ENCODE measurements at places on chromosomes 4 and X.
A peak's percentile ranks its signal among the peaks of the same experiment; 100 is the strongest.

- DNase-seq: peak; percentile 13
These were observed 605.9 kb upstream of the DIPK2B start for GRCh38 chrX:45806410-45807121.

DNA sequence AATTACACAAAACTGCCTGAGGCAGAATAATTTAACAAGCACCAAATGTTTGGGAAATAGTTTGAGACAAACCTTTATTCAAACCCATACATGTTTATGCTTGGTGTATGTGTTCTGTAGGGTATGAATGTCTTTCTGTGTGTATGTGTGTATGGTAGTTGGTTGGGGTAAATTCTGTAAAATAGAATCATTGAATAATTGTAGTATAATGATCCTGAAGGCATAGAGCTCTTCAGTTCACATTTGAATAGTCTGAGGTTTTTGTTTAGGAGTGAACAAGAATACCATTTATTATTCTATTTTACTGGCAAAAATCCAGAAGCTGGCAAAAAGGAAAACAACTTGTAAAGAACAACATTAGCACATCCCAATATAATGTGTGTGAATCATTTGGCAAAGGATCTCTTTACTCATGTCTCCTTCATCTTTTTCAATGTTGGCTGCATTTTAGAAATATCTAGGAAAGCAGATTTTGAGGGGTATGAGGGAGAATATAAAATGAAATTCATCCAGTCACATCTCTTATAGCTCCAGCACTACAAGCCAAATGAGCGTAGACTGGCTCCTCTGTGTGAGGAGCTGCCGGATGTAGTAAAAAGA, 360.0 kb downstream of the CHIC1 start:
- no peak for DNase-seq

GRCh38 chr4:93772858-93773257, 55.7 kb upstream of the ATOH1 start:
- DNase-seq: no peak

GRCh38 chr4:186554914-186555827, at the start of gene MTNR1A:
Gene MTNR1A, minus strand, starts transcription at chr4:186555567. Its CDS starts 202 bp downstream, at chr4:186555365.
- DNase-seq: no peak

DNA sequence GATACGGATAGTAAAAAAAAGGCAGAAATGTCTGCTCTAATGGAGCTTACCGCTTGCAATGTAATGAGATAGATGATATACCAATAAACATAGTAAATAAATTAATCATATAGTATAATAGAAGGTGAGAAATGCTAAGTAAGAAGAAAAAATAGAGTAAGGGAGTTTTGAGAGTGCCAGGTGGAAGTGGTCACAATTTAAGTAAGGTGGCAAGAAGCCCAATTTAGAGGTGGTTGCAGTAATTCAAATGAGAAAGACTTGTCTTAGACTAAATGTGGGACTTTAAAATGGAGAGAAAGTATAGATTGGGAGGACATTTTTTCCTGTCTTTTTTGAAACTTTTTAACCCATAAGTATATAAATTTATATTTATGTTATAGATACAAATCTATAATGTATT, 26.0 kb downstream of the TBC1D19 start:
- no peak for DNase-seq

DNA sequence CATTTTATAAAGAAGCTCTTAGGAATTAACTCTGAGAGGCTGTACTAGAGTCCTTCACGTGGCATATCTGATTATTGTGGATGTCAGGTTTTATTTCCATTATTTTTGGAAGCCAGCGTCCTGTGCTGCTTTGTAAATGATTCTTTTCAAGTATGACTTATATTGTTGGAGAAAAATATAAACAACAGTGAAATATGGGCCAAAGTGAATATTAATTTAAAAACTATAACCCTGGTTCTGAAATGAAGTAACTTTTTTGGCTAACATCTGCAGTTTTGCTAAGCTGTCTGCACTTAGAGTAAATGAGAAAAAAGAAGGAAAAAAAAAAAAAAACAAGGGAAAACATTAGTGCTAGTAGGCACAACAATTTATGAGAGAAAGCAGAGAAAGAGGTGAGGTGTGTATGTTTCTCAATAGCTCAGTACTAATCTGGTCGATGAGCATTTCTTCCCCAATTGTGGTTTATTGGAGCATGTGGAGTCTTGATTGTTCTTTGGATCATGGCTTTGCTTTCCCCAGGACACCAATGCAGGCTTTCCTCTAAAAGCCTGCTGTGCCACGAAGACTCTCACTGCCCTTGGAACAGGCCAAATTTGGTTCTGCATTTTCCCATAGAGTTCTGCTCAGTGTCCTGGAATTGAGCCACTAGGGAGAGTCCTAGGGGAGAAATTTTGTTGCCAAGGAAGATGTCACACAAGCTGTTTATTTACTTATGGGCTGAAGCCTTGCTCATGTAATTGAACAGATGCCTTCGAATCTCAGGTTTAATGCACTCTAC, 273.3 kb downstream of the DKK2 start:
- DNase-seq: no peak

- no peak for DNase-seq
These were observed 61.2 kb downstream of the STARD8 start for GRCh38 chrX:68708503-68709290.

GRCh38 chr4:83009529-83009928, 1.1 kb downstream of the LIN54 start:
- DNase-seq: no peak

- no peak for DNase-seq
These were observed 2.0 kb downstream of the USP9X start for GRCh38 chrX:41087201-41087600.

DNA sequence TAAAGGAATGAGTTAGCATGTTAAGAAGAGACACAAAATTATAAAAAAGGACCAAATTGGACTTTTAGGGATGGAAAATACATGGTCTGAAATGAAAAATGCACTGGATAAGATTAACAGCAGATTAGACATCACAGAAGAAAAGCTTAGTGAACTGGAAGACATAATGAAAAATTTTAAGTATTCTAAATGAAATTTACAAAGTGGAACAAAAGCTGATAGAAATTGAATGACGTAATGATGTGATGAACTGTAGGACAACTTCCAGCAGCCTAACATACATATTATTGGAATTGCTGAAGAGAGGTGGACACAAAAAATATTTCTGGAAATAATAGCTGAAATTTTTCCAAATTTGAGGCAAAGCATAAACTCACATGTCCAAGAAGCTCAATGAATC, 39.6 kb upstream of the GPR173 start:
- no peak for DNase-seq

- DNase-seq: no peak
These were observed 409.3 kb upstream of the NWD2 start for GRCh38 chr4:36835246-36835645.

GRCh38 chrX:72097098-72097497, 34.6 kb downstream of the RTL5 start:
- no peak for DNase-seq

DNA sequence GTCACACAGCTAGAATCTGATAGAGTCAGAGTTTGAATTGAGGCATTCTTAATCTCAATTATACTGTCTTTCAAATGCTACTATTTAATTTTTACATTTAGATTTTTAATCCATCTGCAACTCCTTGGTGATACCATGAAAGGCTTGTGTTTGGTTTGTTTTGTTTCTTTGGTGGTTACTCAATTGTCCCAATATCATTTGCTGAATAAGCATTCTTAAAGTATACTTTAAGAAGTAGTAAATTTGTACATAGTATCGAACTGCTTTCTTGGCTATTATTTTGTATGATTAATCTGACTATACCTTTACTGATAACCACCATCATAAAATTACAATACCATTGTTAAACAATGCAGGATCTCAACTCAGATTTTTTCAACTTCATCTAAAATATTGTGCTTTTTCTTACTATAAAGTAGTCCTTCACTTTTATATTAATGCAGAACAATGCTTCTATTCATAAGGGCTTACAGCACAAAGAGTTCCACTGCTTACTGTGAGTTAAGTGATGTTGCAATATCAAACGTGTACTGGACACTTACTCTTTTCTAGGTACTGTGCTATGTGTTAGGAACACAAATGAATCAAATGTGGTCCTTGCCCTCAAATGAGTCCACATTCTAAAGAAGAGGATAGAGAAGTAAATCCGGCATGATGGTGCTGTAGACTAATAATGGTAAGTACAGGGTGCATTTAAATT, 111.2 kb upstream of the GRIA3 start:
- DNase-seq: no peak

GRCh38 chrX:7214251-7214650, 66.3 kb upstream of the PUDP start:
- DNase-seq: no peak

GRCh38 chr4:126718136-126718535, 914.6 kb upstream of the INTU start:
- no peak for DNase-seq

- no peak for DNase-seq
These were observed 3.6 kb downstream of the APOO start for GRCh38 chrX:23904096-23904495.

- DNase-seq: no peak
These were observed 1367.3 kb upstream of the IGFBP7 start for GRCh38 chr4:58477513-58477912.

DNA sequence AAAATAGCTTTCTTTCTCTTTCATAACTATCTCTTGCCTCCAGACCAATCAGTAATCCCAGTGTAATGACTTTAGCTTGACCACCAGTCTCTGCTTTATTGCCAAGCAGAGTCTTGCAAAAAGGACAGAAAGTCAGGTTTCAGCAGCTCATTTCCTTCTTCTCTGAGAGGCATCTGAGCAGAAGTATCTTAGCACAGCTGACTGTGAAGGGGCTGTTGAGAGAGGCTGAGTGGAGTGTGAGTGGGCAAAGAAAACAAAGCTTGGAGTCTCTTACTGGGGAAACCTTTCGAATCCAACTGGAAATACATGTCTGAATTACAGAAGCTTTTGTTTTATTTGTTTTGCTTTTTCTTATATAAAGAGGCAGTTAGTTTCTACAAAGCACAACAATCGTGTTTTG, 170.3 kb upstream of the IGFBP7 start:
- DNase-seq: no peak

GRCh38 chrX:2484721-2485648, 15.8 kb downstream of the DHRSX start:
- no peak for DNase-seq

DNA sequence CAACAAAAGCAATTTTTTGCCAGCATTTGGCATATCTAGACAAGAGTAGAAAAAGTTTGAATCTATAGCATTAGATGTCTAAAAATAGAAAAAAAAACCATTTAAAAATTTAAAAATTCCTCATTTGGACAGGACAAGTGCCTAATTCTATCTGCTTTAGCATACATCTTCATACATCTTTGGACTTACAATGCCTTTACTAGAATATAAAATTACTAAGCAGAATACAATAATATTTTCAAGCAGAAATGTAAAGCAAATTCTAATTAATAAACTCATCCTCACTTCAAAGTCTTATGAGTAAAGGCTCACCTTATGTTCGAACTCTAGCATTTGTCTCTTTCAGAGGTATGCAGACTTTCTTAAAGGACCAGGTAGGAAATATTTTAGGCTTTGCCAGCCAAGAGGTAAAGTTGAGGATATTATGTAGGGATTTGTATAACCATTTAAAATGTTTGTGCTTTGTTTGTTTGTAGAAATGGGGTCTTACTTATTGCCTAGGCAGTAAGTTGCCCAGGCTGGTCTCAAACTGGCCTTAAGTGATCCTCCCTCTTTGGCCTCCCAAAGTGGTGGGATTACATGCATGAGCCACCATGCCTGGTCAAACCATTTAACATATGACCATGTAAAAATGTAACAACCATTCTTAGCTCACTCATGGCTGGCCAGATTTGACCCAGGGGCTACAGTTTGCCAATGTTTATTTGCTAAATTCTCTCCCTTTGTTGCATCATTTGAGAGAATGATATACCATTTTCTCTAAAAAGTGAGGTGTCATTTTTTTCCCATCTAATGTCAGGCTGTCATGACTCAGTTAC, 29.1 kb downstream of the UGDH start:
- DNase-seq: no peak

DNA sequence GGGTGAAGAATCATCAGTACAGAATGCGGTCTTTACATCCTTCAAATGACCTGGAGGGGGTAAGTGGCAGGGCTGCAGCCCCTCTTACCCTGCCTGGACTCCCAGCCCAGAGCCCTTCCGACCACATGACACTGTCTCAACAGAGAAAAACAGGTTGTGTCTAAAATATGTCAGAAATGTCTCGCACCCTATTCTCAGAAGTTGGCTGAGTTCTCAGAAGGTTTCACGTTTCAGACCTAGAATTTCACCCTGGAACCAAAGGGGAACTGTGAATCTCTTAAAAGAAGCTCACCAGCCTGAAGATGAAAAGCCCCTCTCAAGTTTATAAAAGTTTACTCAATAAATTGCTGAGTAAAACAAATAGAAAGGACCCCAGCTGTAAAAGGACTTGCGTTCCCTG, 7.0 kb upstream of the CRMP1 start:
- no peak for DNase-seq

GRCh38 chrX:124293810-124294209, 38.6 kb upstream of the TEX13D start:
- DNase-seq: no peak

GRCh38 chr4:123699880-123700771, 303.5 kb downstream of the SPRY1 start:
- no peak for DNase-seq

- no peak for DNase-seq
These were observed 251.0 kb downstream of the PRDM5 start for GRCh38 chr4:120671538-120671937.

GRCh38 chrX:21837056-21837455, 2.4 kb upstream of the MBTPS2 start:
- no peak for DNase-seq

- DNase-seq: no peak
These were observed 404.1 kb downstream of the AFF2 start for GRCh38 chrX:148904421-148905111.

- DNase-seq: no peak
These were observed 114.0 kb downstream of the ENPP6 start for GRCh38 chr4:184103527-184104264.

- no peak for DNase-seq
These were observed 78.7 kb downstream of the CLNK start for GRCh38 chr4:10605746-10606482.

- no peak for DNase-seq
These were observed 228.4 kb downstream of the RCHY1 start for GRCh38 chr4:75285837-75286236.

DNA sequence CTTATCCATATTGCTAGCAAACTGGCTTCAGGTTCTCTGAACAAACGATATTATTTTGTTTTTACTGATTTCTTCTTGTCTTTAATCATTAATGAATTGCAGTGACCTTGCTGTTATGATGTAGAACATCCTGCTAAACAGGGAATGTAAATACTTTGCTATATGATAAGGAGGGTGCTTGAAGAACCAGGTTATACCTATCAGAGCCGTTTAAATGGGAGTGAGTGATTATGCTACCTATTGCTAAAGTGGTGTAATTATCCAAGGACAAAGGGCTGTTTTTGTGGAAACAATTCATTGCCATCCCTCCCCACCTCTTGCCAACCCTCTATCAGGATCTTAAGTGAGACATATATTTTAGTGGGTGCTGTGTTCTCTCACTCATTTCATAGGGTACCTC, 788.9 kb downstream of the RPA4 start:
- DNase-seq: no peak

DNA sequence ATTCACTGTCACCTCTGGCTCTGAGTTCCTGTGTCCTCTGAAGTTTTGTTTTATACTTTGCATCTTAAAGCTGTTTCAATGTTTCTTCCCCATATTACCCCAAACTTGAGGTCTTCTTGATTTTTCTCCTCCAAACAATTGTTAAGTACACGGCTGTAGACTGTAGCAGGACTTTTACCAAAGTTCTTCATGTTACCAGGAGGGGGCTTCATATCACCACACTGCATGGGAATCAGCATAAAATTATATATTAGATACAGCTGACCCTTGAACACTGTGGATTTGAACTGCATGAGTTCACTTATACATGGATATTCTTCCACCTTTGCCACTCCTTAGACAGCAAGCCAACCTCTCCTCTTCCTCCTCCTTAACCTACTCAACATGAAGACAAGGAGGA, 56.6 kb downstream of the SPATA18 start:
- DNase-seq: no peak
